ENCODE measurements at places on chromosomes 2 and 18.
A peak's percentile ranks its signal among the peaks of the same experiment; 100 is the strongest.

DNA sequence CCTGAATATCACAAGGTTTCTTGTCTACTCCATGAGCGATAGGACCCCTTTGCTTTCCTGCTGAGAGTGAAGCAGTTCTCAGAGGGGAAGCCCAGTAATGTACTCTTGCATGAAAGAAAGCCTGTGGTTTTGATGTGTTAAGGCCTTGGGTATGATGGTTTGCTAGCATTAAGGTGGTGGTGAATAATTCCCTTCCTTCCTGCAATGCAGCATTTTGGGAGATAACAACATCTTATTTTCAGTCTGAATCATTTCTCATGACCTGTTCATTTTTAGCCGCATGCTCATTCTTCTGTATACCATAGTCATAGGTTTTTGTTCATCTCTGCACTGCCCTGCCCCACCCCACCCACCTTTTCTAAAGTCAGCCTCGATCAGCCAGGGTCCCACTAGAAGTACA is 66.2 kb downstream of the HNMT start:
- peak; percentile 37 for DNase-seq

DNA sequence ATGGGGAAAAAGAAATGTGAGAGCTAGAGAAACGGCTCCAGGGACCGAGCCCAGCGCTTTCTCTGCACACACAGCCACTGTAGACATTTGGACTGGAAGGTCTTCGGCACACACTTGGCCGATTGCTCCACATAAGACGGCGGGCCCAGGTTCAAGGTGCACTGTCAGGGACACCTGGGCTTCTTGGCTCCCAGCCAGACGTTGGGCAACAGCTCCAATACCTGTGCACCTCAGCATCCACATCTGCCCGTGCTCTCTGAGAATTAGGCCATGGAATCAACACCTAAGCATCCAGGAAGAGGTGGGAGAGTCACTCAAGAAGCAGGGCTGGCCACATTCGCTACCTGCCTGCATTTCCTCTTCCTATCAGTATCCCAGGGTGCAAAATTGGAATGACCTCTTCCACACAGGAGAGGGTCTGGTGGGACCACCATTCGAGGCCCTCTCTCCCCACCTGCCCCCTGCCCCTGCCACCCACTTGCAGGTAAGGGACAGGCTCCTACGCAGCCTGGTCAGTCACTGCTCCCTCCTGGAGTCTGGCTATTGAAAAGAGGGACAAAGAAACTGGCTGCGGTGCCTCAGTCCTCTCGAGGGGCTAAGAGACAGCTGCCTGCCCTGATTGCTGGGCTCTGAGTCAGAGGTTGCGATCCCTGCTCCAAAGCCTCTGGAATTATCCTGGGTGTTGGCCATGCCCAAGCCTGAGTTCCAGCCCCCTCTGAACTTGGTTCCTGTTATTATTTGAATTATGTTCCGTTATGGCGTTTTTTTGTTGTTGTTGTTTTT is 40.1 kb upstream of the TAF1B start:
- DNase-seq, result no peak

- DNase-seq, result no peak
Observed at GRCh38 chr2:127658641-127659407, 12.9 kb downstream of the GPR17 start.

DNA sequence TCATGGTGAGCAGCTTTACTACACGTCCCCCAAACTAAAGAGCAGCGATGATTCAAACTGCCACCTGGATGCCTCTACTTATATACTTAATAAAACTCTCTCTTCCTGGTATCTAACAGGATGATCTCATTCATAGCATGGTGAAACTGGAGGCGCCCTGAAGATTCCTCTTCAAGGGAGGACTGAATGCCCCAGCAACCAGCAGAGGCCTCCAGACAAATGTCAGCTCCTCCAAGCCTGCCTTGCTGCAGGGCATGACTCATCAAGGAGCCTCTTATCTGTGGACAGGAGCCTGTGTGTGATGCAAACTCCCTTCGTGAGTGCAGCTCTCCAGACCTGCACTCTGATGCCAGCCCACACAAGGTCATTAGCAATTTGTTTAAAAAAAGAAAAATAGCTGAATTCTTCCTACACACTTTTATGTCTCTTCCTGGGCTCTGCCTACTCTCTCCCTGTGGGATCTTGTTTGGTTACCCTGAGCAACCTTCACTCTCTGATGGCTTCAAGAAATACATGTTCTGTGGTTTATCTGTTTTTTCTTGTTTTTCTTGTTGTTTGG is 30.2 kb downstream of the LONRF2 start:
- DNase-seq, result peak; percentile 50

DNA sequence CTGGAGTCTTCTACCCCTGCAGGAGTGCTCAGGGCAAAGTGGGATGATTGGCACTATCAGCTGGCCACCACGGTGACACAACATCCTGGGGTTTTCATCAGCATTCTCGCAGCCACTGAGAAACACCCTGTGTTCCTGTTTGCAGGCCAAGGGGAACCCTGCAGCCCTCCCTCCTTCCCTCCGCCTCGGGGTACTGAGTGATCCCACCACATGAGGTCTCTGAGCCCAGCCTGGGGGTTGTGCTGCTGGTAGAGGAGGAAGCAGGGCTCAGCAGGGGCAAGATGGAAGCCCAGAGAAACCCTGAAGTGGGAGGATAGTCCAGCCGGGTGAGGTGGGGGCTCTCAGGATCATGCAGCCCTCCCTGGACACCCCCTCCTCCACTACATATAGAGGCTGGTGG is at the start of gene OXER1:
Gene OXER1, minus strand, starts transcription at position 40 of the 400 bp plus-strand sequence. CDS start 73 bp downstream, outside the sequence.
- DNase-seq, result no peak

GRCh38 chr18:36729197-36729596 is 99.6 kb downstream of the TPGS2 start:
- DNase-seq, result no peak

GRCh38 chr2:95323347-95324155 is 26.4 kb downstream of the KCNIP3 start:
- DNase-seq, result no peak

DNA sequence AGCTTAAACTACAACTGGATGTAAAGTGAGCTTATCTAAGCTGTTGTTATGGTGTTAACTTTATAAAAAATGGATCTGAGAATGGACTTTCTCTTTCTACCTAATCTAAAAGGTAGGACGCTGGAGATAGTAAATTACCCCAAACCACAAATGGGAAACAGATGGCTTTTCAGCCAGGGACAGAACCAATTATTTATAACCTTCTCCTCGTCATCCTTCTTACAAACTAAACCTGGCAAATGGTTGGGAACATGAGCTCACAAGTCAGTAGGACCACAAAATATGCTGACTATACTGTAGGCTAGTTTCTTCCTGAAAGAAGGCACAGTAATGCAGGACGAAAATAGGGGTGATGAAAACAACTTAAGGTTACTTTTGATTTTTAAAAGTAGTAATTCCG is 32.7 kb upstream of the ZDBF2 start:
- DNase-seq, result no peak

DNA sequence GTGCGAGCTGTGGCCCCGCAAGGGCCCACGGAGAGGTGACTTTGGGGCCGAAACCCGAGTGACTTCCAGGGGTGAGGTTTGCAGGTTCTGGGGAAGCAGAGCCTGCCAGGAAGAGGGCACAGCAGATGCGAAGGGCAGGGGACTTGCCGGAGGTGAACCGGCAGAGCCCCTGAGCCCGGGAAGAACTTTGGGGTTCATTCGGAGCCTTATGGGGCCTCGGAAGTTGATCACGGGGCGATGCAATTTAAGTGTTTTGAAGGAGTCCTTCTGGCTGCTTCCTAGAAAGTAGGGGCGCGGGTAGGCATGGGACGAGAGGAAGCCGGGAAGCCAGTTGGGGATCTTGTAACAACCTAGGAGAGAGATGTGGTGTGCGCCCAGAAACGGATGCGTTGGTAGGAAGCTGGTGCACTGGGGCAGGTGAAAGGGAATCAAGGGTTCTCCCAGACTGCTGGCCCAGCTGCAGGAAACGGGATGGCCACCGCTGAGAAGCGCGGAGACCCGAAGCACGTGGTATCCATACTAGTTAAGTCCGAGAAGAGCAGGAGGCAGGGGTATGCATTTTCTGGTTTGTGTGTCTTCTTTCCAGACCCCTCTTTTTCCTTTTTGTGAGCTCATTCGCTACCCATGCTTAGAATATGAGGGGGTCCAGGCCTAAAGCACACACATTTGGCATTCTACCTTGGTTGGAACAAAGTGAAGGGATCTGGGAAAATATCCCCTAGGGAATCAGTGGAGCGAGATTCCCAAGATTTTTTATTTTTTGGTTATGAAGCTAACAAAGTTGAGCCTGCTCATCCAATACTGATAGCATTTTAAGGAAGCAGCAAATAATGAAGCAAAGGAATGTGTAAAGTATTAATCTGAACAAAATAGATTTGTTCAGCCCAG is 758 bp downstream of the SCLY start:
- DNase-seq, result no peak

DNA sequence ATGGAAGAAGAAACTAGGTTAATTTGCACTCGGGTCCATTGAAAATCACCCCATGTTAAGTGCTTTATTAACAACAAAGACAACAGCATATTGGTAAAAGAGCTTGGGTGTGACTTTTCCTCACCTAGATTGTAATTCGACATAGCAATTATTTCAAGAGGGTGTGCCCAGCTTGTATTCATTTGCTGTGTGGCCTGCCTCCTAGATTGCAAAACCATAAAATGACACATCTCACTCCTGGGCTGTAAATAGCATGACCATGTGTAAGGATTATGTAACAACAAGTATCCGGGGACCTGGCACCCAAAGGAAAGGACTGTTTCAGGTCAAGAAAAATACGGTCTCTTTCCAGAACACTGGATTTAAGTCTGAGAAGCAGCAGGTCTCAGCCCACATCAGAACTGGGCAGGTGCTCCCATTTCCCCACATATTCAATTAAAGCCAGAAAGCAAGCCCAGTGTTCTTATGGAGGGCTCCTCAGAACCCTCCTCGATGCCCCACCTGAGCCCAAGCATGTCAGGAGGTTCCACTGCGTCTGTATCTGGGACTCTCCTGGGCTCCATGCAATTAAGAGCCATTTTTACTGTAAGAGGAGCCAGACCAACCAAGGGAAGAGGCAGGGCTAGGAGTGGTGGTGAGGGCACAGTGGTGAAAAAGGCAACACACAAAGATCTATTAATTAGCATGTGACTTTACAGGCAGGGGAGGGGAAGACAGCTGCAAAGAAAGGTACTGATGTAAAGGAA is 39.2 kb downstream of the MREG start:
- no peak for DNase-seq

Measured in fibroblast of skin of left quadriceps (primary cell).